ENCODE measurements at places on chromosomes 7 and 10. TPM values are rescaled to one million over a fixed set of nuclear protein-coding genes. Genes with fewer than 3 reads are reported as not detected.

The PRKCQ gene
- 2.1 TPM for total RNA-seq

The TMEM72 gene
- total RNA-seq = not detected

The TRIL gene
- not detected for total RNA-seq

- DNase-seq = no peak
Measured at GRCh38 chr7:80763704-80764103, 125.3 kb downstream of the CD36 start.

DNA sequence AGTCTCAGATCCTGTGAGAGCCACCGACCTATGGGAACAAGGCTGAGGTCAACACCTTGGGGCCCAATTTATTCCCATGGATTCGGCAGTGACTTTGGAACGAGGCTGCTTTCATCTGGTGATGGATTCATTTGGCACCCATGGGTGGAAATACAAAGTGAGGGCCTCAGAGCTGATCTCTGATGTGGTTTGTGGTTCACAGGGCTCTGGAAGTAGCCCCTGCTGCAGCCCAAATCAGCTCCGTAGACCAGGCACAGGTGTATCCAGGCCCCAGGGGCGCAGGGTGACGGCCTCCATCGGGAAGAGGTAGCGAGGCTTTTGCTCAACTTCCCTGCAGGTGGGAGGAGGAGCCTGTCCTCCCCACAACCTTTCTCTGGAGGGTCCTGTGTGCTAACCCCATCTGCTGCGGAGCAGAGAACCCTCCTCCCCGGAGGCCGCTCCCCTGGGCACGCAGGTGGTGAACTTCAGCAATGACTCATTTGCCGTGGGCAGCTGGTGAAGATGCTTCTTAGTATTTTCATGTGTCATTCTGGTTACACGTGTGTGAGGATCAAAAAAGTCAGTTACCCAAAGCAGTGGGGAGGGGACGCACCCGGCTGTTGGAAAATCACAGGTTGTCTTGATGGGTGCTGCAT lies 7.5 kb upstream of the JAKMIP3 start:
- DNase-seq = no peak

DNA sequence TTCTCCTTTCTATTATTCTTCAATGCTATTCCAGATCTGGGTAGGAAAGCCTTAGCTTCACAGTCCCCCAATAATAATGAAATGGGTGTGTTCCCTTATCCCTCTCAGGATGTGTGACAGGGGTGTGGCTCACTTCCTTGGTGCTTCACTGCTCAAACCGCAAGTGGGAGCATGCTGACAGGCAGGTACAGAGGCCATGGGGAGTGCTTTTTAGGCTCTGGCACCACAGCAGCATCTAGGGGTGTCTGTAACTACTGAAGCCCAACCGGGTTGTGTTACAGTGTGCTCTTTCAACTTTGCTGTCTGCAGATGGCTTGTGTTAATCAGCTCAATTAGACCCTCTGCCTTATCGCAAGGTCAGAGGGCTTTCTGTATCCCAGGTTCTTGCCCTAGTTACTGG lies 79.4 kb upstream of the CYP2C9 start:
- no peak for DNase-seq

All from bronchial epithelial cell (primary cell).